ENCODE measurements at places on chromosomes 3 and 15. TPM values are rescaled to one million over a fixed set of nuclear protein-coding genes. Genes with fewer than 3 reads are reported as not detected.

Gene RHCG
- not detected for total RNA-seq

Gene INSYN1
- 12.8 TPM for total RNA-seq

Gene PROS1
- total RNA-seq: 61.4 TPM

Gene PLA2G4E
- total RNA-seq: not detected

DNA sequence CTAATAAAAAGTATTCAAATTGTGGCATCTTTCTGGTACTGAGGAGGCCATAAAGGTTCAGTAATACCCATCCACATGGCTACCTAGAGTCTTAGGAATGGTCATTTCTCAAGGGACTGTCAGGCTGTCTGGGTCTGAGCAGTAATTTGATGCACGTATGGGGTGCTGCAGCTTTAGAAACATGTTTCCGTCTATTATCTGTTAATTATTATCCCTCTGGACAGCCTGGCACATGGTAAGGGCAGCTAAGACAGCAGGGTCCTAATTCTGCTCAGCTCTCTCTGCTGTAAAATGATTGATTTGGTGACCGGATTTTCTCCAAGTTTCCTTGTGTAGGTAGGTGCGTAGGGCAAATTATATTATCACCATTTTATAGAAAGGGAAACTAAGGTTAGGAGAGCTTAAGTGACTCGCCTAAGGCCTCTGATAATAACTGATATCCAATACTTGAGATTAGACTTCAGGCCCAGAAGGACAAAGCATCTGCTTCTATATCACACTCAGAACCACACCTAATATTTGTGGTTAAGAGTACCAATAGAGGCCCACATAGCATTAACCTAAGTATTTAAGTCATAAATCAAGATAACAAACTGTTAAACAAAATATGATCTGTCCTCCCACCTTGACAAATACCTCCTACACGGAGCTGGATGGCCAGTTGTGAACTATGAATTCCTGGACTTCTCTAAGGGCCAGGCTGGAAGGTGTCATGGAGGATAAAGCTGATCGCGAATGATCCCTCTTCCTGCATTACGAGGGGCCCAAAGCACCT is 2.9 kb upstream of the RAP2B start:
- no peak for DNase-seq

DNA sequence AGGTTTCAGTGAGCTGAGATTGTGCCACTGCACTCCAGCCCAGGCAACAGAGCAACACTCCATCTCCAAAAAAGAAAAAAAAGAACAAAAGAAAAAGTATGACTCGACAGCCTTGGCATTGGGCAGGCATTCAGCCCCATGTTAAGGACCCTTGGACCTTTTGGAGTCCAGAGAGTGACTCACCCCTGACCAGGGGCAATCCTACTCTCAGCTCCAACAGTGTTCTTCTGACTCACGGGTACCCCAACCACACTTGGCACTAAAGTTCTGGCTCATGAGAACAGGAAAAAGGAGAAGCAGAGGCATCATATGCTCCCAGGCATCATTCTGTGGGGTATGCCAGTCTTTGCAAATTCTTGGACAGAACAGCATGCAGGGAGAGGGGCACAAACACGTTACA is 252.4 kb upstream of the HES1 start:
- no peak for DNase-seq

Measured in posterior vena cava (tissue), 2 donors.